ENCODE measurements at places on chromosomes 13 and 19.

GRCh38 chr13:100364591-100364990, 224.0 kb downstream of the GGACT start:
- DNase-seq, result no peak

GRCh38 chr19:14477418-14478112, 2.4 kb upstream of the PTGER1 start:
- no peak for DNase-seq

- DNase-seq, result no peak
Measured at GRCh38 chr13:107210723-107211030, 642.7 kb upstream of the ARGLU1 start.

- DNase-seq, result no peak
Measured at GRCh38 chr19:2978772-2979171, 1.4 kb downstream of the TLE6 start.

DNA sequence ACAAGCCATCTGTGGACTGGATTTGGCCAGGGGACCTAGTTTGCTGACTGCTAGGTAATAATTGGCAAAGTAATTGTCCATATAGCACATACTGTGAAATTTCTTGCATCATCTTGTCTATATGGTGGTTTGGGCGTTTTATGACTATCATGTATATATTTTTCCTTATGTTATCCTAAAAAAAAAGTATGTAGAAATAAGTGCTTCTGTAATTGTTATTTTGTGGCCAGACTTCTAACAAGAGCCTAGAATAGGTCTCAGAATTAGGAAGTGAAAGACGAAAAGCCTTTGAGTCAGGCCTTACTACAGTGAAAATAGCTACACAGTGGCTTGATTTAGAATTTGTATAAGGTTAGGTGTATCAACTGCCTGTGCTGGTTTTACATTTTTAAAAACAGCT, 4.2 kb downstream of the FNDC3A start:
- no peak for DNase-seq

DNA sequence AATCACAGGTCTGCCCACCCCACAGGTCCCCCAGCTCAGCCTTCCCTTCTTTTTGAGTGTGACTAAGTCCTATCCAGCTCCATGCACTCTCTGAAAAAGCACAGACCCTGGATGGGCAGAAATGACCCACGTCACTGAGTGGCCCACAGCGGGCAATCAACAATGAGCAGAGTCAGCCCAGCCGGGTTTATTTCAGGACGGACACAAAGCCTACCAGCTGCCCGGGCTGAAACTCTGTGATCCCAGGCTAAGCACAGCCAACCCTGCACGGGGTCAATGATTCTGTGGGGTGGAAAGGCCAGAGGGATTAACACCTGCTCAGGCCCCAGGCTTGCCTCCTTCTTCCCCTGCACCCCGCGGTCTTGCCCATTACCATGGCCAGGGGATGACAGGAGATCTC, 8.4 kb downstream of the NAPA start:
- DNase-seq, result no peak

DNA sequence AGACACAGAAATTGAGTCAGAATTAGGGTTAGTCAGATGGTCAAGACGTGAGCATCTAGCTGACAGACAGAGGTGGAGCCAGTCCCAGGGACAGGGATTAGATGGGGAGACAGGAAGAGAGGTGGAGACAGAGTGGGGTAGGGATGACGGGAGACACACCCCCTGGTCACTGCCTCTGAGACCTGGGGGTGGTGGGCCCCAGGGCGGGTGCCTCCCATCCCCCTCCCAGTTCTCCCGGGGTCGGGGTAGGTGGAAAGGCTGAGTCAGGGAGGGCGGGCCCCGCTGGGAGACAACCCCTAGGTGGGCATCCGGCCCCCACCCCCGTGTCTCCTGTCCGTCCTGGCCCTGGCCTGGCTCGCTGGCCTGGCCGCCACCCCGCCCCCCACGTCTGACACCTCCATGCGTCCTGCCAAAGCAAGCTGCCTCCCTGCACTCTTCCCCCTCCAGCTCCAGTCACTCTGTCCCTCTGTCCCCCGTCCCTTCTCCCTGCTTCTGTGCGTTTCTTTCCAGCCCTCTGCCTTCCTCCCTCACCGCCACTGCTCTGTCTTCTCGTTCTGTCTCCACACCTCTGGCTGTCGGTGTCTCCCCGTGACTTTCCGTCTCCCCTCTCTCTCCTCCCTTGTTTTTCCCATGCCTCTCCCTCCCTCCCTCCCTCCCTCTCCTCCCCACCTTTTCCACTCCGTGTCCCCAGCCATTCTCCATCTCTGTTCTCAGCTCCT, 15.1 kb downstream of the CCDC97 start:
- no peak for DNase-seq

DNA sequence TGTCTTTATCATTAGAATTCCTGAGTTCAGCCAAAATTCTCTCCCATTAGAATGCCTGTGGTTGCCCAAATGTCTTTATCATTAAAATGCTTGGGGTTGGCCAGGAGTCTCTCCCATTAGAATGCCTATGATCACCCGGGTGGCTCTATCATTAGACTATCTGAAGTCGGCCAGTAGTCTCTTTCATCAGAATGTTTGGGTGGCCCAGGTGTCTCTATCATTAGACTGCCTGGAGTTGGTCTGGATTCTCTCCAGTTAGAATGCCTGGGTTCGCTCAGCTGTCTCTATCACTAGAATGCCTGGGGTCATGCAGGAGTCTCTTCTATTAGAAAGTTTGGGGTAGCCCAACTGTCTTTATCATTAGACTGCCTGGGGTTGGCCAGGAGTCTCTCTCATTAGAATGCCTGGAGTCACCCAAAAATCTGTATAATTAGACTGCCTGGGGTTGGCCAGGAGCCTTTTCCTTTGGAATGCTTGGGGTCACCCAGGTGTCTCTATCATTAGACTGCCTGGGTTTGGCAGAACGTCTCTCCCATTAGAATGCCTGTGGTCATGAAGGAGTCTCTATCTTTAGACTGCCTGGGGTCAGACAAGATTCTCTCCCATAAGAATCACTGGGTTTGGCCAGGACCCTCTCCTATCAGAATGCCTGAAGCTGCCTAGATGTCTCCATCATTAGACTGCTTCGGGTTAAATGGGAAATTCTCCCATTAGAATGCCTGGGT, 1478.3 kb downstream of the UQCRFS1 start:
- no peak for DNase-seq

- DNase-seq, result no peak
Measured at GRCh38 chr19:41376241-41376997, at the start of gene TMEM91. Gene TMEM91 (plus strand): TSS chr19:41376533. CDS start chr19:41378310, 1,777 bp downstream.

DNA sequence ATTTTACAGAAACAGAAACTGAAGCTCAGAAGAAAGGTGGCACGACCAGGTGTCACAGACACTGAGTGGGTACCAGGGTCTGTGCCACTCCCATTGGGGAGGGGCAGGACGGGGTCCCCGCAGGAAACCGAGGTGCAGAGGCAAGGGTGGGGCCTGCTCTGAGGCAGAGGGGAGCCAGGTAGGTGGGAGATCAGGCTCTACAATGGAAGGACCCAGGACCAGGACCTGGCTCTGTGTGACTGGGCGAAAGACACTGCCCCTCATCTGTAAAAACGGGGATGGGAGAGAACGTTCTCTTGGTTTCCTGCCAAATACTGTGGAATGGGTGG, 2.8 kb downstream of the PTGIR start:
- DNase-seq, result no peak

DNA sequence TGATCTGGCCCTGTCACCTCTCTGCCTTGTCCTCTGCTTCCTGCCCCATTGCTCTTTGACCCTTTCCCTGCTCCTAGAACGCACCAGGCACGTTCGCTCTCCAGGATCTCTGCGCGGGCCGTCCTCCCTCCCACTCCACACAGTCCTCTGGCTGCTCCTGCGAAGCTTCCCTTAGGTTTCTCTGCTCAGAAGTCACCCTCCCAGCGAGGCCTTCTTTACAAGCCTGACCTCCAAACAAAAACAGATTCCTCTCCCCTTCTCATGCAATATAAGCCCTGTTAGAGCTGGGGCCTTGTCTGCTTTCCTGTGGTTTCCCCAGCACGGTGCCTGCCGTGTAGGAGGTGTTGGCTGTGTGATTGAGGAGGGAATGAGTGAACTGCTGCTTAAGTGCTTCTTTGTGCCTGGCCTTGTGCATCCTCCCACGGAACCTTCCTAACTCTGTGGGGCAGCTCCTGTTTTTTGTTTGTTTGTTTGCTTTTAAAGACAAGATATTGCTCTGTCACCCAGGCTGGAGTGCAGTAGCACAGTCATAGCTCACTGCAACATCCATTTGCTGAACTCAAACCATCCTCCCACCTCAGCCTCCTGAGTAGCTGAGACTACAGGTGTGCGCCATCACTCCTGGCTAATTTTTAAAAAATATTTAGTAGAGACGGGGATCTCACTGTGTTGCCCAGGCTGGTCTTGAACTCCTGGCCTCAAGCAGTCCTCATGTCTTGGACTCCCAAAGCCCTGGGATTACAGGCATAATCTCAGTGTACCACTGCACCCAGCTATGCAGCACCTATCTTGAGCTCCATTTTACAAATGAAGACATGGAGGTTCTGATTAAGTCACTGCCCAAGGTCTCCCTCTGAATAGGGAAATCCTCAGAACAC, 82.0 kb downstream of the SIPA1L3 start:
- no peak for DNase-seq

DNA sequence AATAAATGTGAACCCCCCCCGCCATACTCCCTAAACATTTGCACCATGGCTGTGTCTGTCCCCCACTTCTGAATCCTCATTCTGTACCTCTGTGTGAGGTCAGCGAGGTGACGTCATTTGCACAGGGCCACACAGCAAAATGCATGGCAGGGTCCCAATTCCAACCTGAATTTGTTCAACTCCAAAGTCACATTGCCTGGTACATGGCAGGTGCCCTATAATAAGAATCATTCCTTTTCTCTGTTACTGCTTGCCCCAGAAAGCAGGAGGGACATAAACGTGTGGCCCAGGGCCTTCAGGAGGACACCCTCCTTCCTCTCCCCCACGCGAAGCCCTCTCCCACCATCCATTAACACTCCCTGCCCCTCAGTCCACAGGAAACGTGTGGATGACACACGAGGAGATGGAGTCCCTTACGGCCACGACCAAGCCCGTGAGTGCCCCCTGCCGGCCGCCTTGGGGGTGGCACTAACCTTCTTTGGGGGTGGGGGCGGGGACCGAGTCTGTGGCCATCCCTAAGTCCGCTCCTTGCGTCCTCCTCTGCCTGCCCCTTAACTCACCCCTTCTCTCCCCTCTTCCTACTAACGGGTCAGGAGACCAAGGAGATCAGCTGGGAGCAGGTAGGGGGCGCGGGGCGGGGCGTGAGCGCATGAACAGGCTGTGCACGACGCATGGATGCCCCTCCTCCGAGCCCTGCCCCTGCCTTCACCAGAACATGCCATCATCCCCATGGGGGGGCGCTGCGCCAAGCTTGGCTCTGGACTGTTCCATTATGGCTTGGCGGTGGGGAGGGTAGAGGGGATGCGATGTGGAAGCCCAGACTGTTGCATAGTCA, 9.4 kb downstream of the HRC start:
- DNase-seq, result peak; percentile 43

GRCh38 chr13:89930861-89931260, 1416.6 kb upstream of the MIR17HG start:
- DNase-seq, result no peak

DNA sequence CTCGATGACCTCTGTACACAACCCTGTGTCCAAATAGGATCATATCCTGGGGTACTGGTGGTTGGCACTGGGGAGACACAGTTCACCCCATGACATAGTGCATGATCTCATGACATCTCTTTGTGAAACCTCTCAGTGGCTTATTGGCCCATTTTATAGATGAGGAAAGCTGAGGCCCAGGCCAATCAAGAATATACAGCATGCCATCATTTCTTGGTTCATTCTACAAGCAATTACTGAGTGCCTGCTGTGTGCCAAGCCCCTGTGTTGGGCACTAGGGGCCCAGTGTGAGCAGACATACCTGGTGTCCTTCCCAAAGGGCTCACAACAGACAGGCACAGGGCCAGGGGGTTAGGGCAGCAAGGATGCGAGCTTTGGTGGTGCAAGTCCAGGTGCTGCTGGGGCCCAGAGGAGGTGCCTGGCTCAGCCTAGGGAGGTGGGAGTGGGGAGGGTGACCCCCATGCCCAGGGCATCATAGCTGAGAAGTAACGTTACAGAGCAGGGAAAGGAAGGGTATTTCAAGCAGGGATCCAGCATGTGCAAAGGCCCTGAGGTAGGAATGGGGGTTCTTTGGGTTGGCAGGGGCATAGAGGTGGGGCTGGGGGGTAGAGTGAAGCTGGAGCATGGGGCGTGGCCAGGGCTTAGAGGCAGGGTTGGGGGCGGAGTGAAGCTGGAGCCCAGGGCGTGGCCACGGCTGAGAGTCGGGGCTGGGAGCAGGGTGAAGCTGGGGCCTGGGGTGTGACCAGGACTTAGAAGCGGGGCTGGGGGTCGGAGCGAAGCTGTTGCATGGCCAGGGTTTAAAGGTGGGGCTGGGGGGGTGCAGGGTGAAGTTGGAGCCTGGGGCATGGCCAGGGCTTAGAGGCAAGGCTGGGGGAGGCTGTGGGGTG, 20.7 kb downstream of the COLGALT1 start:
- DNase-seq, result no peak

DNA sequence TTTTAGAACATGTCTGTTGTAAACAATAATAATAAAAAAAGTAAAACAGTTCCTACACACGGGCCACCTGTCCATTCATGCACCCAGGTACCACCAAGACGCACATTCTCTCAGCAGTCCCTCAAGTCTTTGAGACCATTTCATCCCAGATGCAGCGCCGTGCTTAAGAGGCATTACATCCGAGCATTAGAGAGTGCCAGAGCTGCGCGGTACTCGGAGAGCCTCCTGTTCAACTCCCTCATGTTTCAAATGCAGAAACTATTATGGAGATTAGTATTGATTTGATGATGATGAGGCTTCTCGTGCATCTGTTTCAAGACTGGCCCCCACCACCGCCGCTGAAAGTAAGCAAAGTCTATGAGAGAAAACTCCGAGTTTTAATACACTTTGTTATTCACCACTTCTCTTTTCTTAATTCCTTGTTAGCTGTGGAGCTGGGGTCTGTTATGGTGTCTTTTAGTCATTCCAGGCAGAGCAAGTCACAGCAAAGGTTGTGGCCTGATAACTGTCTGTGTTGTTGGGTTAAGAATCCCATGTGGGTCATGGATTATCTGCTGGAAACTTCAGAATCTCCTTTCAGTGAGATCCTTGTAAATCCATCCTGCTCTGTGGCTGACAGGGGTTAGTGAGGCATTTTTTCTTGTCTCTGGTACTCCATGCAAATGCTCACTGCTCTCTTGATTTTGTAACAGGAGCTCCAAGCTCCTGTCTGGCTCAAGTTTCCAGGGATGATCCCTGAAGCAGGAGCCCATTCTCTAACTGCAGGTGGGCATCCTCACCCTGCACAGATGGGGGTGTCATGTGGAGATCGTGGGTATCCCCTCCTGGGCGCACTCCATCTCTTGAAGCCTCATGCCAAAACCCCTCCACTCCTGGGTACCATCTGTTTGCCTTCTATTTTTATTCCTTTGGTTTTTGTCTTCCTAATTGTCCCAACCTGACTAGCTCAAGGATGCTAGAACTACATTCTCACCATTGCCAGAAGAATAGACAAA, 74.9 kb upstream of the MTIF3 start:
- DNase-seq, result no peak
